ENCODE measurements at places on chromosomes 13 and 19. TPM values are rescaled to one million over a fixed set of nuclear protein-coding genes. Genes with fewer than 3 reads are reported as not detected.

DNA sequence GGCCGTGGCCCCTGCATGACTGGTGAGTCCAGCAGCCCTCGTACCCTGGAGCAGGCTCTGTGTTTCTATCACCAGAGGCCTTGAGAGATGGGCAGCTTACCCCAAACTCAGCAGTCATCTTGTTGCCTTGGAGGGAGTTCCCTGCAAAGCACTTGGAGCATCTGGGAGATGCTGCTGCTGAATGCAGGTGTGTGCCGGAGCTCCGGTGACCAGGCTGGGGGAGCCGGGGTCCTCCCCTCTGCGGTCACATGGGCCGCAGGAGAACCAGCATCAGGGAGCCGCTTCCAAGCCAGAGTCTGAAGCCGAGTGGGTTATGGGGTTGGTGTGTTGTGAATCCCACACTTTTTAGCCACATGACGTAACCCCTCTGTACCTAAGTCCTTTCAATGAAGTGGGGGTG is 82.8 kb downstream of the TEX29 start:
- DNase-seq = no peak

GRCh38 chr13:108629181-108629752 is at the start of gene MYO16:
Gene MYO16, plus strand, starts transcription at chr13:108629611. Its CDS starts 234 bp downstream, at chr13:108629845.
- DNase-seq = no peak

DNA sequence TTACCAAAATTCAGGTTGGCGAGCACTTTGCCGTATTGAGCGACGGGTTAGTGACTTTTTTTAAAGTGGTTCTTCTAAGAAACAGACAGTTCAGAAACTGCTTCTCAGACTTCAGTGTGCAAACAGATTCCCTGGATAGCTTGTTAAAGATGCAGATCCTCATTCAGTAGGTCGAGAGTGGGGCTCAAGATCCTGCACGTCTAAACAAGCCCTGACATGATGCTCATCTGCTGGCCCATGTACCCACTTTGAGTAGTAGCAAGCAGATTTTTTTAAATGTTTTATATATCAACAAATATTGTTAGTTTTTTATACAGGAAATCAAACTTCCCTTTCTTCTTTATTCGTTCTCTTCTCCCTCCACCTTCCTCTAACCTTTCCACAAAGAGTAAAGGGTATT is 7.3 kb downstream of the METTL21C start:
- no peak for DNase-seq

Gene ZNF808
- not detected for total RNA-seq

Gene KASH5
- not detected for total RNA-seq

- no peak for DNase-seq
Measured at GRCh38 chr19:32917616-32917996, 48.0 kb upstream of the SLC7A9 start.

Gene PSG2
- not detected for total RNA-seq

- DNase-seq = no peak
Measured at GRCh38 chr13:75360170-75360569, 121.8 kb downstream of the TBC1D4 start.

GRCh38 chr13:36819739-36820090 is 693 bp downstream of the RFXAP start:
- DNase-seq = no peak

Gene GTF3A
- 95.0 TPM for total RNA-seq

Gene CEACAM4
- total RNA-seq = not detected

DNA sequence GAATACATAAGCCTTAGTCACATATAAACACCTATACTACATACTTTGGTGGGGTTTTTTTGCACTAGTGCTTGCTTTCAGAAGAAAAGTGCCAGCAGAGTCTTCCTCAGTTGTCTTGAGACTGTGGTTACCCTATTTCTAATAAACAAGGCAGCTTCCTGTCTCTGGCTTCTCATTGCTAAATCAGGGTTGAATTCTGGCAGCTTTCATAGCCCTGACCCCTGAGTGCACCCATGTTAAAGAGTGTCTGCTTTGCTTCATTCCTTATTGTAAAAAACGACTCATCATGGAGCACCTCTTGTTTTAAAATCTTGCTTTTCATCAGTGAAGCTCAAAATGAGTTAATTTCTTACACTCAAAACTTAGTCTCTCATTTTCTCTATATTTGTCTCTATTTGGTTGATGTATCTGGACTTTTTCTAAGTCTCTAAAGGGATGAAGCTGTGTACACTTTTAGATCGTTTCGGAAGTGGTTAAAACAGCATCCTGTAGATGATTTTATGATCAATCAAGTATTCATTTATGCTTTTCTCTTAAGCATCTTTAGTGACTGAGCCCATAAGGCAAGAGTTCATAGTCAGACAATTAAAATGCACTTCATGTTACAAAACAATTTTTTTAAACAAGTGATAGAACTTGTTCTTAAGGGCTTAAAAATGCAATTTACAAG is 72.1 kb downstream of the KLF12 start:
- DNase-seq = no peak

DNA sequence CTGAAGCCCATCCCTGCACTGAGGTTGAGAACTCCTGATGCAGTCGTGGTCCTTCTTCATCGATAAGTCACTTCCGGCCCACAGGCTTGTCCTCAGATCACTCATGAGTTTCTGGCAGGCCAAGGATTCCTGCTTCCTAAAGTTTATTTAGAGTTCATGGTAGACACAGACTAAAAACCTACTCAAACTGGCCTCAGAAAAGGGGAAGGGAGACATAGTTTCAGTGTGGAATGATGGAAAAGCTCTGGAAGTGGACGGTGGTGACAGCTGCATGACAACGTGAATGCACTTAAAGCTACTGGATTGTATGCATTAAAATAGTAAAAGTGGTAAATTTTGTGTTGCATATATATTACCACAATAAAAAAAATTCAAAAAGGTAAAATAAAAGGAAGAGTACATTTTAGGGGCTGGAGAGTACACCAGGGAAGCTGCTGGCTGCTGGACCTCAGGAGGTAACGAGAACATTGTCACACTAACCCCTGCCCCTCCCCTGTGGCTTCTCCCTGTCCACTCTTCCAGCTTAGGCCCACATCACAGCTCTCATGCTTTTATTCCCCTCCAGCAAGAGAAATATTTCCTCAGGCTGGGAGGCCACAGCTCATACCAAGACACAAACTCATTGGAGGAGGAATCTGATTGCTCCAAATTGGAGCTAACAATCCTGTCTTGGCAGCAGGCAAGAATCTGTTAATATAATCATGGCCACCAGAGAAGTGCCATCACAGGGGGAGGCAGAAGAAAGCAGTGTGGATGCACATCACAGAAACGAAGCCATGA is 741.0 kb downstream of the UQCRFS1 start:
- no peak for DNase-seq

Gene CACNA1A
- 0.61 TPM for total RNA-seq

Gene CFD
- 2.3 TPM for total RNA-seq

DNA sequence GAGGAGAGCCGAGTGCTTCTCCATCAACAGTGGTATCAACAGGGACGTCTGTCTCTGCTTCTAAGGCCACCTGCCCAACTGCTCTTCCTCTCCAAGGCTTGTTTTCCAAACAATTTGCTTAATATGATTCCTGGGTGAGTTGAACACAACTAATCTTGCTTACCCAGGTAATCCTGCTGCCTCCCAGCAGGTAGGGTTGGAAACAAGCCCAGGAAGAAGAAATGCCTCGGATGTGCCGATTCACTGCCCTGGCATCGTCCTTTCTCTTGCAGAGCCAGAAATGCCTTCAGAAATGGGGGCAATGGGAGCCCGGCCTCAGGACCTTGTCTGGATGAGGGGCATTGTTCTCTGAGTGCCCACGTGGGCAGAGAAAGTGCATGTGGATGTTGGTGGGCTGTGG is 51.9 kb upstream of the C1QTNF9B start:
- DNase-seq = no peak

GRCh38 chr13:33383724-33384577 is 98.4 kb upstream of the STARD13 start:
- no peak for DNase-seq

DNA sequence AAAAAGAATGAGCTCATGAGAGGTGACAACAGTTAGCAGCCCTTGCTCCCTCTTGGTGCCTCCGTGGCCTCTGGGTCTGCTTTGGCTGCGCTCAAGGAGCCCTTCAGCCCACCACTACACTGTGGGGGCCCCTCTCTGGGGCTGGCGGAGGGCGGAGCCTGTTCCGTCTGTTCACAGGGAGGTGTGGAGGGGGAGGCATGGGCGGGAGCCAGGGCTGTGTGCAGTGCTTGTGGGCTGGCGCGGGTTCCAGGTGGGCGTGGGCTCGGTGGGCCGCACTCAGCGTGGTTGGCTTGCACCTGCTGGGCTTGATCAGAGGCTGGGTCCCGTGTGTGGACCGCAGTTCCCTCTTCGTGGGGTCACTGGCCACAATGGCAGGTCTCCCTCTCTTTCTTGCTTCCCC is 953.4 kb upstream of the PRR20A start:
- DNase-seq = no peak

DNA sequence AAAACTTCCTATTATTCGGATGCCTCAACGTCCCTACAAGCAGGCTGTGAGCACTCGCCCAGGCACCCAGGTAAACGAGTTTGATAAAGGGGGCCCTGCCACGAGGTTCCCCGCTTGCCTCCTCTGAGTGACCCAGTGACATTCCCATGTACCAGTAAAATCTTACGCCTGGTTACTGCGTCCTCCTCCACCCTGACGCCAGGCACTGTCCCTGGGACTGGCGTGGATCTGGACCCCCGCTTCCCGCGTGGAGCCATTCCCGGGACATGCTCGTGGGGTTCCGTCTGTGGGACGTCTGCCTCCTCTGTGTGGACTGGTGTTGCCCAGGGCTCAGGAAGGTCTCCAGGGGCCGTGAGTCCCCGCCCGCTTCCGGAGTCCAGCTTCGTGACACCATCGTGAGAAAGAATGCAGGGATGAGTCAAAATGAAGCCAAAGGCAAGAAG is 407 bp upstream of the ZNF550 start:
- DNase-seq = no peak

Gene APC2
- 0.44 TPM for total RNA-seq

- DNase-seq = no peak
Measured at GRCh38 chr13:26987486-26988013, 184.1 kb downstream of the USP12 start.

Gene DLL3
- total RNA-seq = 0.19 TPM

GRCh38 chr13:46655377-46656180 is 102.6 kb downstream of the LRCH1 start:
- DNase-seq = no peak

- no peak for DNase-seq
Measured at GRCh38 chr13:113429608-113429985, 23.7 kb downstream of the ADPRHL1 start.

DNA sequence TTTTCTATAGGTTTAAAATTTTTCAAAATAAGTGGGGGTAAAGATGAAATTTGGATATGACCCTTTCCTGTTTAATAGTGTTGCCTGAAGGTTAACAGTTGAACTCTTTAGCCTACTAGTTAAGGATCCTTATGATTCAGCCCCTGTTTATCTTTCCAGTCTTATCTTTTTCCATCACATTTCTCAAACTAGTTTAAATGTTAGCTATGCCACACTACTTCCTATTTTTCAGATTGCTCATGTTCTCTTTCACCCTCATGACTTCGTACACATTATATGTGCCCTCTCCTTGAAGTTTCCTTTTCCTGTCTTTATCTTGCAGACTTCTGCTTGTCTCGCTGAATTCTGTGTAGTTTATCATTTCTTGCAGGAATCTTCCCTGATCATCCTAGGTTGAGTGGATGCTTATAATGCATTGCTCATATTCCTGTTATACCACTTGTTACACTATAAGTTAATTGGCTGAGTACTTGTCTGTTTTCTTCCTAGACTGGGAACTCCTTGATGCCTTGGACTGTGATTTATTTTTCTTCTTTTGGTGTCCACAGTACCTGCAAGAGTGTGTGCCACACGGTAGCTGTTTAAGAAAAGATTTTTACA is 86.7 kb downstream of the FNDC3A start:
- no peak for DNase-seq

- DNase-seq = no peak
Measured at GRCh38 chr13:79440958-79441528, 35.0 kb upstream of the RBM26 start.

Gene STOML3
- total RNA-seq = not detected

GRCh38 chr13:95756072-95756471 is 79.1 kb downstream of the DNAJC3 start:
- DNase-seq = no peak

Gene MEF2B
- 2.3 TPM for total RNA-seq

DNA sequence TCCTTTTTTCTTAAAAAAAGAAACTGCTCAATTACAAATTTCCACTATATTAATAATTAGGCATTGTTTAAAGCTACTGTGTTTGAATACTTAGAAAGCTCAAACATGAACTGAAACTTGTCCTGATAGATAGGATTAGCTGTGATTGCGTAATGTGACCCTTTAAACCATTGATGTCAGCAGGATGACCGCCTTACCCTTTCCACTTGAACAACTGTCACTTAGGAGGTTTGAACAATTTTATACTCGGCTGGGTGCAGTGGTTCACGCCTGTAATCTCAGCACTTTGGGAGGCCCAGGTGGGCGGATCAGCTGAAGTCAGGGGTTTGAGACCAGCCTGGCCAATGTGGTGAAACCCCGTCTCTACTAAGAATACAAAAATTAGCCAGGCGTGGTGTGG is 2.9 kb downstream of the LAMP1 start:
- no peak for DNase-seq

Gene CFAP97D2
- not detected for total RNA-seq

Gene IFNL2
- not detected for total RNA-seq

GRCh38 chr19:17333611-17334413 is 843 bp downstream of the ANO8 start:
- DNase-seq = peak; percentile 81

- DNase-seq = no peak
Measured at GRCh38 chr13:107329991-107330390, 762.1 kb upstream of the ARGLU1 start.

GRCh38 chr13:34254366-34254765 is 436.4 kb downstream of the RFC3 start:
- no peak for DNase-seq

Gene FAM124A
- 0.12 TPM for total RNA-seq

GRCh38 chr19:57850553-57851017 is 926 bp downstream of the ZNF587 start:
- peak; percentile 72 for DNase-seq

Gene MRPL54
- 31.0 TPM for total RNA-seq

DNA sequence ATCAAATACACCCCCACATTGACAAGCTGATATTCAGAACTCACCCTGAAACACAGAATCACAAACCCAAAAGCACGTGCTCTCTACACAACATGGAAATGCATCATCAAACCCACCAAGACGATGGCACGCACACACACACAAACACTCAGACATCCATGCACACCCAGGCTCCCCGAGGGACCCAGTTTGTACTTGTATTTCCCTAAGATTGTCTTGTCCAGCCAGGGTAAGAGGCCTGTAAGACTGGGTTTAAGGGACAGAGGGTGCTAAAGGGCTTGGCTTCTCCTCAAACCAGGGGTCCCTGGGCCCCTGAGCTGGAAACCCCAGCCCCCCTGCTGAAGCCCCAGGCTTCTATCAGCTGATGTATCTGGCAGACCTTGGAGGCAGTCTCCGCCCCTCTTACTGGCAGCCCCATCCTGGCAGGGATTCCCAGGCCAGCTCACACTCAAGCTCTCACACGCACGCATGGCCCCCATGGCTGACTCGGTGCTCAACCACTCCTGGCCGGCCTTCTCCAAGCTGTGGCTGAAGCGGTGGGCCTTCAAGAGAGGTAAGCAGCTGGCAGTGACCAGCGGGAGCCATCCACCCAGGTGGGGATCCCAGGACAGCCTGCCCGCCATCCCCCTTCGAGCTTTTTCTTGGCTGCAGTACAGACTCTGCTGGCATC is 6.5 kb downstream of the ARHGEF18 start:
- DNase-seq = no peak

Measured in Calu3 (cell line).